Thyroid gland (tissue), 4 donors: ENCODE measurements at places on chromosomes 16 and 17. TPM values are rescaled to one million over a fixed set of nuclear protein-coding genes. Genes with fewer than 3 reads are reported as not detected.
A peak's percentile ranks its signal among the peaks of the same experiment; 100 is the strongest.

GRCh38 chr16:1171854-1172428 is 19.0 kb downstream of the CACNA1H start:
- no peaks in the 10 kb centered on the region for H3K27me3 ChIP-seq
- H3K4me3 ChIP-seq: no peak overlapping the region
- no peaks in the 10 kb centered on the region for H3K4me1 ChIP-seq

GRCh38 chr16:30399435-30400186 is 4.4 kb downstream of the ZNF48 start:
- H3K4me3 ChIP-seq: peak overlapping the region; percentile 39
- peaks cover 26% of the 10 kb centered on the region for H3K4me1 ChIP-seq
- H3K27me3 ChIP-seq: no peaks in the 10 kb centered on the region
- no peak for DNase-seq
- H3K36me3 ChIP-seq: peaks cover 10% of the 10 kb centered on the region

Gene MLYCD
- total RNA-seq: 12.5 TPM

DNA sequence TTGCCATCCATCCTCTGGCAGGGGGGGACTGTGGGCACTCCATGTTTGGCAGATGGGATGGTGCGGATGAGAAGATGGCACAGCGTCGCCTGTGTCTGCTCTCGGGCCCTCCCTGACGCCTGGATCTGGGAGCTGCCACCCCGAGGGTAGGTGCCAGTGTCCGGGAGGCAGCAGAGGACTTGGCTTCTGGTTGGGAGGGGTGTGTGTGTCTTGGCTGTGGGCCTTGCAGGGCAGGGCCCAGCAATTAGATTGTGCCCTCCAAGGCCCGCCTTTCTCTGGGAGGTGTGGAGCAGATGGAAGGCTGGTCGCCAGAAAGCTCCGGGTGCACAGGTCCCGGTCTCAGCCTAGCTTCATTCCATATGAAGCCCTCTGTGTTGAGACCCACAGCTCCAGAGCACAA is 1.4 kb downstream of the RAP1GAP2 start:
- no peak overlapping the region for H3K27ac ChIP-seq
- H3K4me1 ChIP-seq: no peaks in the 10 kb centered on the region
- H3K36me3 ChIP-seq: no peaks in the 10 kb centered on the region
- DNase-seq: no peak
- H3K27me3 ChIP-seq: no peaks in the 10 kb centered on the region

GRCh38 chr17:1907216-1907631 is 77.4 kb downstream of the RPA1 start:
- H3K27ac ChIP-seq: no peak overlapping the region
- H3K36me3 ChIP-seq: no peaks in the 10 kb centered on the region
- H3K4me1 ChIP-seq: peaks cover 8% of the 10 kb centered on the region
- H3K4me3 ChIP-seq: no peak overlapping the region
- DNase-seq: no peak

Gene SGCA
- not detected for total RNA-seq

Gene KIFC3
- total RNA-seq: 88.8 TPM

Gene KIF18B
- 0.11 TPM for total RNA-seq

DNA sequence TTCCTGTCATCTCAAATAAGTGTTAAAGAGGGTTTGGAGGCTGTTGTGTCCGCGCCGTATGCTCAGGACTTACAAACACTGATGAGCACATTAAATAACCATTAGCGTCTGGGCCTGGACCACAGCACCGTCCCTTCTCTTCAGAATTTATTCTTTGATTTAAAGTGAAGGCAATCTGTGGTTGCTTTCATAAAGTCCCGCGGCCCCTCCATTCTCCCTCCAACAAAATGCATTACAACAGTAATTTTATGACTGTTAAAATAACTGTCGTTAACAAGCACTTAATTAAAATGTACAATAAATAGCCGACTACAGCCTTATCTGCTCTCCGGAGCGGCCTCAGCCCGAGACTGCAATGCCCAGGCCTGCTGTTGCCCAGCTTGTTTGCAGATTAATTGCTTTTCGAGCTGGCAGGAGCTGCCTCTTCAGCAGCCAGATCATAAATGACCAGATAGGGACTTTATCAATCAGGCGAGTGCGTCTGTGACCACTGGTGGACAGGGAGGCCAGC is 30.6 kb upstream of the IRX3 start:
- no peaks in the 10 kb centered on the region for H3K27me3 ChIP-seq
- no peak for DNase-seq
- H3K4me3 ChIP-seq: no peak overlapping the region
- H3K36me3 ChIP-seq: no peaks in the 10 kb centered on the region

DNA sequence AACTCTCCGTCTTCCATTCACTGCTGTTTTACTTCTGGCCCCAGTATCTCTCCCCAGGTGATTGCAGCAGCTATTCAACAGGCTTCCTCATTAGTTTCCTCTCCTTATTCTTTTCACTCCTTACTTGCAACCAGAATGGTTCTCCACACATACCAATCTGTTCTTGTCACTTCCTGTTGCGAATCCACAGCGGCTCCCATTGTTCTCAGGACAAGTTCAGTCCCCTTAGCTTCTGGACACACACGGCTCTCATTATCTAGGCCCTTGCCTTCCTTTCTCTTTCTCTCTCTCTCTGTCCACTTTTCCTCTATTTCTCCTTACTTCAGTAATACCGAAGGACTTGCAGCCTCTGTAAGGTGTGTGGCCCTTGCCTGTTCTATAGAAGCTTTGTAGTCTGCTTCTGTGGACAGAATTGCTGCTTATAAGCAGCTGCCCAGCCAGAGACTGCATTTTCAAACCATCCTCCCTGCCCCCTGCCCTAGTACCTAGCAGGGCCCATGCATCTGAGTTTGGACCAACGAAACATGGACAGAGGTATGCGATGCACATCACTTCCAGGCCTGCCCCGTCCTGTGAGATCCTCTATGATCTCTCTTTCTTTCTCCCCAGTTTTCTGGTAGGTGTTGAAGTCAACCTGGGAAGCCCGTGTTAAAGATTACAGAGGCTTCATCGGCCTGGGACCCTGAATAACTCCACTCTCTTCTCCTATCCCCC is 45.7 kb downstream of the VAT1L start:
- no peaks in the 10 kb centered on the region for H3K27me3 ChIP-seq
- H3K4me1 ChIP-seq: no peaks in the 10 kb centered on the region
- no peak overlapping the region for H3K4me3 ChIP-seq
- DNase-seq: no peak
- H3K27ac ChIP-seq: no peak overlapping the region
- no peaks in the 10 kb centered on the region for H3K36me3 ChIP-seq

GRCh38 chr17:72034000-72034399 is 86.8 kb upstream of the SOX9 start:
- no peaks in the 10 kb centered on the region for H3K27me3 ChIP-seq
- H3K27ac ChIP-seq: no peak overlapping the region
- no peak overlapping the region for H3K4me3 ChIP-seq
- H3K4me1 ChIP-seq: peaks cover 5% of the 10 kb centered on the region

DNA sequence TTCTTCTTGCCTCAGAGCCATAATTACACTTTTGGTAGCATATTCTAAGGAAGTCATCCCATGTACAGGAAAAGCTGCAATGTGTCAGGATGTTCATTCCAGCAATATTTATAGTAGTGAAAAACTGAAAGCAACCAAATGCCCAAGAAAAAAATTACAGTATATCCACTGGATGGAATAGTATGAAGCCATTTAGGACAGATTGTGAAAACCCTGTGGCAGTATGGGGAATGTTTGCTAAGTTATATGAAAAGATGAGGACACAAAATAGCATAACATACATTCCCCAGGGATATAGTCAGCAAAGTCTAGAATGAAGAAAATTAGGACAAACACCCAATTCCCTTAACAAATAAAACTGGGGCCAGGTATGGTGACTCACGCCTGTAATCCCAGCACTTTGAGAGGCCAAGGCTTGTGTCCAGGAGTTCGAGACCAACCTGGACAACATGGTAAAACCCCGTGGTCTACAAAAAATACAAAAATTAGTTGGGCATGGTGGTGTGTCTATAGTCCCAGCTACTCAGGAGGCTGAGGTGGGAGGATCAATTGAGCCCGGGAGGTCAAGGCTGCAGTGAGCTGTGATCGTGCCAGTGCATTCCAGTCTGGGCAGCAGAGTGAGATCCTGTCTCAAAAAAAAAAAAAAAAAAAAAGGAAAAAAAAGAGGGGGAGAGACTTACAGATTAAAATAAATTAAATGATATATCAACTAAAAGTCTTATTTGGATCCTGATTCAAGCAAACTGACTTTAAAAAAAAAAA is 2.3 kb downstream of the LRRC3C start:
- DNase-seq: no peak
- no peak overlapping the region for H3K4me3 ChIP-seq
- H3K4me1 ChIP-seq: peaks cover 38% of the 10 kb centered on the region
- H3K27ac ChIP-seq: no peak overlapping the region
- H3K27me3 ChIP-seq: no peaks in the 10 kb centered on the region

Gene ZSCAN10
- total RNA-seq: not detected

DNA sequence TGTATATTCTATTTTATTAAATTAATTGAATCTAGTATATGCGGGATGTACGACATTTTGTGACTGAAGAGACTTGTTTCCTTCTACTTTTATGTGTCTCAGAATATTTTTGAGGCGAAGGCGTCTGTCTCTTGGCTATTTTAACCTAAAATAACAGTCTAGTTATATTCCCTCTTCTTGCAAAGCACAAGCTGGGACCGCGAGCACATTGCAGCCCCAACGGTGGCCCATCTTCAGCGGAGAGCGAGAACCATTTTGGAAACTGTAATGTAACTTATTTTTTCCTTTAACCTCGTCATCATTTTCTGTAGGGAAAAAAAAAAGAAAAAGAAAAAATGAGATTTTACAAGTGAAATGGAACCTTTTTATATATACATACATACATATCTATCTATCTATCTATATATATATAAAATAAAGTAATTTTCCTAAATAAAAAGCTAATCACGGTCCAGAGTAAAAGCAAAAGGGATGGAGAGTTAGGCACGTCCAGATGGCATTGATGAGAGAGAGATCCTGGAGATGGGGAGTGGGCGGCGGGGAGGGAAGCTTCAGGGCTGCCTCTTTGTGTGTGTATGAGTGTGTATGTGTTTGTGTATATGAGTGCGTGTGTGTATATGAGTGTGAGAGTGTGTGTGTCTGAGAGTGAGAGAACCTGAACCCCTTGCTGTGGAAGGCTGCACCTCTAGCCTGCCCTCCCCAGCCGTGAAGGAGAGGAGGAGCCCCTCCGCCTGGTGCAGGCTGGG is 7.5 kb upstream of the ABCC3 start:
- no peaks in the 10 kb centered on the region for H3K36me3 ChIP-seq
- no peak for DNase-seq
- H3K27me3 ChIP-seq: no peaks in the 10 kb centered on the region
- no peak overlapping the region for H3K27ac ChIP-seq
- H3K4me3 ChIP-seq: no peak overlapping the region

DNA sequence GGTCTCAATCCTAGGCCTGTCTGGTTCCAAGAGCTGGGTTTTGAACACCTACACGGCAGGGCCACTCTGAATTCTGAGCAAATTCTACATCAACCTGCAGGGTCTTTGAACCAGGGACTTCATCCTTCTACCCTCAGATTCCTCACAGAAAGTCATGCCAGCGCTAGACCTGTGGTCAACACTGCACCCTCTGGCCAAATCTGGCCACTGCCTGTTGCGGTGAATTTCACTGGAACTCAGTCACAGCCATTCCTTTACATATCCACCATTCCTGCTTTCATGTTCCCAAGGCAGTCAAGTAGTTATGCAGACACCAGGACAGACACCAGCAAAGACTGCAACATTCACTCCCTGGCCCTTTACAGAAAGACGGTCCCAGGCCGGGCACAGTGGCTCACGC is 144.6 kb downstream of the C16orf95 start:
- H3K27ac ChIP-seq: no peak overlapping the region
- H3K36me3 ChIP-seq: no peaks in the 10 kb centered on the region
- no peak overlapping the region for H3K4me3 ChIP-seq

Gene ITGAD
- total RNA-seq: not detected

Gene TMEM220
- 17.6 TPM for total RNA-seq

- no peak overlapping the region for H3K4me3 ChIP-seq
- no peak for DNase-seq
- H3K4me1 ChIP-seq: no peaks in the 10 kb centered on the region
- no peaks in the 10 kb centered on the region for H3K27me3 ChIP-seq
- no peaks in the 10 kb centered on the region for H3K36me3 ChIP-seq
These were observed 480.0 kb downstream of the PMP22 start for GRCh38 chr17:14784997-14785696.

Gene ACSM2A
- total RNA-seq: not detected

DNA sequence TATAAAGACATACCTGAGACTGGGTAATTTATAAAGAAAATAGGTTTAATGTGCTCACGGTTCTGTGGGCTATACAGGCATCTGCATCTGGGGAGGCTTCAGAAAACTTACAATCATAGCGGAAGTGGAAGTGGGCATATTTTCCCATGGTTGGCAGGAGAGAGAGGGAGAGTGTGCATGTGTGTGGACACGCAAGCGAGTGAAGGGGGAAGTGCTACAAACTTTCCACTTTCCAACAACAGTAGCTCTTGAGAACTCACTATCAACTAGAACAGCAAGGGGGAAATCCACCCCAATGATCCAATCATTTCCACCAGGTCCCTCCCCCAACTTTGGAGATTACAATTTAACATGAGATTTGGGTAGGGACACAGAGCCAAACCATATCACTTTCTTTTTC is 11.1 kb downstream of the TAOK1 start:
- DNase-seq: no peak
- no peaks in the 10 kb centered on the region for H3K36me3 ChIP-seq
- no peaks in the 10 kb centered on the region for H3K4me1 ChIP-seq
- no peak overlapping the region for H3K27ac ChIP-seq

Gene CD79B
- 1.3 TPM for total RNA-seq

DNA sequence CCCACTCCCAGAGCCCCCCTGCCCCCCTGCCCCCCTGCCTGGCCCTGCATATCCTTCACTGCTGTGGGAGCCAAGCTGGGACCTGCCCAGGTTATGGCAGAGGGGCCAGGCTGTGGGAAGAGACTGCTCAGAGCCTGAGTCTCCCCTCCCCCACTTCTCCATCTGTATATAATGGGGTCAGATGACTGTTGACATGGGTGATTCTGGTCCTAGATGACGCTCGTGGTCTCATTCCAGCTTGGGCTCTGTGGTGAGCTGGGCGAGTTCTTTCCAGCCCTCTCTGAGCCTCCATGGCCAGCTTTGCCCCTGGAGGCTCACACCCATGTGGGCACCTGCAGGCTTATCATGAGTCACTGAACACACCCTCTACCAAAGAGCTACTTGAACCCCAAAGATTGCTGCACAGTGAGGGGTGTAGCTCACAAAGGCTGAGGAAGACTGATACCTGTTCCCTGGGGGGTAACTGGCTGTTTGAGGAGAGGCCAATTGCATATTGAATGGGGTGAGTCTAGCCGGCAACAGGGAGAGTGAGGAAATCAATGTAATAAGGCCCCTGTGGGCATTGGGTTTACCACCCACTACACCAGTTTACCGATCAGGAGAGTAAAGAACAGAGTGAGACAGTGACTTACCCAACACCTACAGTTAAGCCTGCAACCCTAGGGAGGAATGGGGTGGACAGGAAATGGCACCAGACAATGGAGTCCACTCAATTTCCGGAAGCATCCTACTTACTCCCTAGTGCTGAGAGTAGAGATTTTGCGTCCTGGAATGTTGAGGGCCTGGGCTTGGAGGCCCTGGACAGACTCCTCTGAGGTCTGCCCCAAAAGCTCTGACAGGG is 4.2 kb upstream of the SREBF1 start:
- H3K4me3 ChIP-seq: no peak overlapping the region
- DNase-seq: no peak
- peaks cover 82% of the 10 kb centered on the region for H3K4me1 ChIP-seq
- H3K27ac ChIP-seq: peak overlapping the region; percentile 99
- H3K36me3 ChIP-seq: no peaks in the 10 kb centered on the region

Gene GPR142
- total RNA-seq: not detected

- H3K27ac ChIP-seq: no peak overlapping the region
- H3K36me3 ChIP-seq: no peaks in the 10 kb centered on the region
- no peaks in the 10 kb centered on the region for H3K27me3 ChIP-seq
- no peak overlapping the region for H3K4me3 ChIP-seq
- H3K4me1 ChIP-seq: no peaks in the 10 kb centered on the region
These were observed 29.8 kb downstream of the COX4I1 start for GRCh38 chr16:85829171-85829719.

Gene LCAT
- 16.4 TPM for total RNA-seq

Gene ABCC3
- 51.0 TPM for total RNA-seq

Gene GLIS2
- total RNA-seq: 6.2 TPM
